ENCODE measurements at places on chromosomes 7 and 10. TPM values are rescaled to one million over a fixed set of nuclear protein-coding genes. Genes with fewer than 3 reads are reported as not detected.

AGR2 gene
- polyA plus RNA-seq: 527 TPM

NPFFR1 gene
- 0.31 TPM for polyA plus RNA-seq

H2BK1 gene
- not detected for polyA plus RNA-seq

NUTM2E gene
- polyA plus RNA-seq: 0.09 TPM

- peak; percentile 21 for DNase-seq
These were observed 66.1 kb downstream of the MTPN start for GRCh38 chr7:135911099-135911498.

- no peak for DNase-seq
These were observed 251.0 kb downstream of the TFEC start for GRCh38 chr7:115779561-115779960.

DNA sequence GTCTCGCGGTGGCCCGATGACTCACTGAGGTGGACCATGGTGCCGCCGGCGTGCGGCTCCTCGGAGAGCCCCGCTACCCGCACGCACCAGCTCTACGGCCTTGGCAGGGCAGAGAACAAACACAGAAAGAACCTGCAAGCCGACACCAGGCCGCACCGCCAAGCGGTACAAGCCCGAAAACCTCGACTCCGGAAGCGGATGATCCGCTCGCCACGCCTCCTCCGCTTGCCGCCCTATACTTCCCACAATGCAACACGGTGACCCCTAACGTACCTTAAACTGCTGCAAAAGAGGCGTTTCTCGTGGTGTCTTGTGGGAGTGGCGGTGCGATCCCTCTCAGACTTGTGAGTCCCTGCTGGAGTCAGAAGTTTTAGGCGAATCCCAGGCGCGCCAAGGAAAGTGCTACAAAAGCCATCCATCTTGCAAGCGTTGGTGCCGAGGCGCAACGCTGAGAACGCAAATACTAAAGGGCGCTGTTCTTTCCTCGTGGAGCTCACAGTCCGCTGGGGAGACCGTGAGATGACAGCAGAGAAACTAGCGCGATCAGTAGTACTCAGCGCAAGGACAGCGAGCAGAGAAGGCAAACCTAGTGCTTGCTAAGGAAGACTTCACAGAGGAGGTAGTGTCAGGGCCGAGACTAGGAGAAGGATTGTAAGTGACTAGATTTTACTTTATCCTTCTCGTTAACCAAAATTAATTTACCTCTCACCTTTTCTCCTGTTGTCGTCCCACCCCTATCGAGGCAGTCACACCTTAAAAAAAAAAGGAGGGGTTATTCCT lies at the start of gene MRPS16:
MRPS16 (minus strand) TSS at position 200 of the 780 bp plus-strand sequence; CDS start at position 38, 162 bp downstream.
- DNase-seq: peak; percentile 95

DNA sequence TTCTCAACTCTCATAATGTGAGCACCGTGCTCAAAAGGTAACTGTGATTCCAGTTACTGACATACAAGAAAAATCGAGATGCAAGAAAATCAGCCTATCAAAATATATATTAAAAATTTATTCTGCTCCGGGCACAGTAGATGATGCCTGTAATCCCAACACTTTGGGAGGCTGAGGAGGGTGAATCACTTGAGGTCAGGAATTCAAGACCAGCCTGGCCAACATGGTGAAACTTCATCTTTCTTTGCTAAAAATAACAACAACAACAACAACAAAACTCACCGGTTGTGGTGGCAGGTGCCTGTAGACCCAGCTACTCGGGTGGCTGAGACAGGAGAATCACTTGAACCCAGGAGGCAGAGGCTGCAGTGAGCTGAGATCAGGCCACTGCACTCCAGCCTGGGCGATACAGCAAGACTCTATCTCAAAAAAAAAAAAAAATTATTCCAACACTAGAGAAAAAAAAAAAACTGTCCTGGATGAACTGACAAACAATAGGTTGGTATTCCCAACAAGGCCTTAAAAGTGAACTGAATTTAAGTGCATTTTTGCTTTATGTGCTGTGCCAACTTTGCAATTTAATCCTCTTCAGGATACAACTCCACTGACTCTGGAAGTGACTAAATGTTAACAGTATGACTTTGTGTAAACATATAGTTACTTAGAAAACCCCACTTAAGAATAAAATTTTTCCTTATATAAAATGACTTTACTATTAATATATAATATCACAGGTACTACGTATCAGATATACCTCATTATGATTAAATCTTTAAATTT lies 51.1 kb downstream of the JMJD1C start:
- DNase-seq: no peak
